T-helper 22 cell (primary cell): ENCODE measurements at places on chromosomes 1 and 21.

DNA sequence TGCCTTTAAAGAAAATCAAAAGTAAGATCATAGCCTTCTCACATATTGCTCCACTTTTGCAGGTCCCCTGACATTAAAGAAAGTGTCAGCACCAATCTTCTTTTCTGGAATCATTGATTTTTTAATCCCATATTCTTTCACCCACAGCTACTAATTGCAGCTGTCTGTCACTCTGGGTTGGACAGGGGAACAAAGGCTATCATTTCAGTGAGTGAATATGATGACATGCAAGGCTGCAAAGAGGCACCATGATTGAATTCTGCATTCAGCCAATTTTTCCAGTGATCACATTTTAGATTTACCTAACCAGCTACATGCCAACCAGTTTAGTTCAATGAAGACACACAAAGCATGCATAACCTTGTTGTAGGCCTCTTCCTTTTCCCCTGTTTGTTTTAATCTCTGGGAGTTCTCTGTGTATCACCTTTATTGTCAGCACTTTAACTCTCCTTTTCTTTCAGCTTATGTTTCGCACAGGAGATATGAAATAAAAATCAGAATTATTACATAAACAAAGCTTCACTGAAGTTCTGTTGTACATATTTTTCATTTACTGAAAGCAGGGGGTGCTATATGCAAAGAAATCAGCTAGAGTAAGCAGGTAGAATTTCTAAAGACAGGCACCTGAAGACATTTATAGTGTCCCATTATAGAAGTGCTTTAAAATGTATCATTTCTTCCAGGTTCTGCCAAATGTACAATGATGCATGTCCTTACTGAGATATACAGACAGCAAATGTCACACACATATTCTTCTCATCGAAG is 584.8 kb downstream of the PLA2G4A start:
- DNase-seq: no peak

GRCh38 chr21:41507521-41508414 is at the start of gene TMPRSS2:
TSS of gene TMPRSS2 (minus strand) at chr21:41508158. CDS start at chr21:41498133, 10,025 bp downstream.
- no peak for DNase-seq

DNA sequence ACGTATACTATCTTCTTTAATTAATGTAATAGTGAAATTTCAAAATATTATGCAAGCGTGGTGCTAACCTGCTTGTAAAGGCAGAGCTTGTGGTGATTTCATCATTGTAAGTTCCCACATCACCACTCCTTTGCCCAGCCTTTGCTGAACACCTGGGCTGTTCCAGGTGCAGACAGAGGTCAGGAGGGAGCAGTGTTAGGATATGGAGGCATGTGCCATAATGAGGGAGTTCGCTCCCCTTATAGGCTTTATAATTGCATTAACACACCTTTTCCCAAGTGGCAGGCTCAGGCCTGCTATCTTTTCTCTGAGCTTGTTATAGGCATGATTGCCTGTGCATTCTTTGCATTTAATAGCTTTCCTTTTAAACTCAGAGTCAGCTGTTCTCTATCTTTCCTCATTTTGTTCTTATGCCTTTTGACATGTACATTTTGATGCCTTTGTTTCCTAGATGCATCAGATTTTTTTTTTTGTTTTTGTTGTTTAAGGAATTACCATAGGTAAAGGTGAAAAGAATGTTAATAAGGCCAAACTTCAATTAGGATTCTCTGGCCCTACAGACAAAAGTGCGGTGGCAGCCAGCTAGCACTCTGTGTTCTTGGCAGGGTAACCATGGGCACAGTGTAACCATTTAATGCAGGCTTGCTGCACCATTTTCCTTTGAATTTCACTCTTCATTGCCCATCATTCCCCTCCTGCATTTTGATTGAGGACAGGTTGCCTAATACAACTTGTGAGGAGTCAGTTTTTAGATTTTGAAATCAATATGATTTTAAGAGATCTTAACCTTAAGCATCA is 12.6 kb downstream of the NPL start:
- DNase-seq: no peak

DNA sequence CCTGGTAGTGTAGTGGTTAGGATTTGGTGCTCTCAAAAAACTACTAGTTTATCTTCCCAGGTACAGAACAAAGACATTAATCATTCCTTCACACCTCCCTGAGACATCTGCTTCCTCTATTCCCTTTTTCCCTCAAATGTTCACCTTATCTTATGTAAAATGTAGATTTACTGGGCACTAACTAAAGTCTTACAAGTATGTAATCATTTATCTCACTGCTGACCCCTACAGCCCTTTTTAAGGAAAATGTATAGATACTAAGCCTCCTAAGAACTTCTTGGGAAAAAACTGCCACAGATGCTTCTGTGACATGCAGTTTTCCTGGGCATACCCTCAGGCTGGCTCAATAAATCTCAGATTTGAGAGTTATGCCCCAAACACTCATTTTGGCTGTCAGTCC is 50.8 kb upstream of the NEK7 start:
- DNase-seq: no peak
